ENCODE measurements at places on chromosomes 1 and 21.

GRCh38 chr1:204203206-204203767 is 7.0 kb upstream of the KISS1 start:
- no peak for DNase-seq

GRCh38 chr1:151377150-151377884 is 4.8 kb upstream of the SELENBP1 start:
- no peak for DNase-seq

GRCh38 chr1:11059155-11059967 is 457 bp downstream of the SRM start:
- DNase-seq, result no peak

- no peak for DNase-seq
Observed at GRCh38 chr1:47630346-47630745, 192.5 kb downstream of the FOXD2 start.

DNA sequence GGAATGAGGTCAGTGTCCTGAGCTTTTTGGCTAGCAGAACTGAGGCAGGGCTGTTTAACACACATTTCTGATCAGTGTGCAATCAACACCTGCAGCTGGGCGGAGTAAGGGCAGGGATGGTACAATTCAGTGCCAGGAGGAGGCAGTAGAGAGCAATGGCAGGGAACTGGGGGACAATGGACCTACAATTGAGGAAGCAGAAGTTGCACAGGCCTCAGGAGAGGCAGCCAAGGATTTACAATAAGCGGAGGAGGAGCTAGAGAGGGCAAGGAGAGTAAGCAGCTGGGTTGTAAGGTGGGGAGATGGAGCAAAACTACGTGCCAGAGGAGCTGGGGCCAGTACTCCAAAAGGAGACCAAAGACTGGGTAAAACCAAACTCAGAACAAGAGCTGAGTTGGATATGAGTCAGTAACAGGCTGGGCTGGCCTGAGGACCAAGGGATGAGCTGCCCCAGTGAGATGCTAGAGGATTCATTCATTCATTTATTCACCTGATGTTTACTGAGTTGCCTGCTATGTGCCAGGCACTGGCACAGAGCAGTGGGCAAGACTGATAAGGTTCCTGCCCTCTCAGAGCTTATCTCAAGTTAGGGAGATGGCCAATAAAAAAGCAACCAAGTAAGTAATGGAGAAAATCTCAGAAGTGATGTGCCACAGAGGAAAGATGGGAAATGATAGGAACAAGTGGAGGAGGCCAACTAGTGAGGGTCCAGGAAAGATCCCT is 10.4 kb upstream of the GALE start:
- no peak for DNase-seq

DNA sequence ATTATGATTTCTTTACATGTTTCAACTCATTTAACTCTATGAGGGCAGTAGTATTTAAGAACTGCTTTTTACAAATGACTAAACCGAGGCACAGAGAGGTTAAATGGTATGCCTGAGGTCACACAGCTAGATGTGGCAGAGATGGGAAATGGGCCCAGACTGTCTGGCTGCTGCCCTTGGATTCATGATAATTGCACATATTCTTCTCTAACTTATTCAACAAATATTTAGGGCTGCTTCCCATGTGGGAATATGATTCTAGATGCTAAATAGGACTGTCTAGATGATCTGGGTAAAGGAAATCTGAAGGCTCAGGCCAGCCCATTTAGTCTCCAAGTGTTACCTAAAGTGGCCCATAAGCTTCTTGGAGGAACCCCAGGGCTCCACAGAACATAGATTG is 26.2 kb downstream of the C8A start:
- DNase-seq, result no peak

DNA sequence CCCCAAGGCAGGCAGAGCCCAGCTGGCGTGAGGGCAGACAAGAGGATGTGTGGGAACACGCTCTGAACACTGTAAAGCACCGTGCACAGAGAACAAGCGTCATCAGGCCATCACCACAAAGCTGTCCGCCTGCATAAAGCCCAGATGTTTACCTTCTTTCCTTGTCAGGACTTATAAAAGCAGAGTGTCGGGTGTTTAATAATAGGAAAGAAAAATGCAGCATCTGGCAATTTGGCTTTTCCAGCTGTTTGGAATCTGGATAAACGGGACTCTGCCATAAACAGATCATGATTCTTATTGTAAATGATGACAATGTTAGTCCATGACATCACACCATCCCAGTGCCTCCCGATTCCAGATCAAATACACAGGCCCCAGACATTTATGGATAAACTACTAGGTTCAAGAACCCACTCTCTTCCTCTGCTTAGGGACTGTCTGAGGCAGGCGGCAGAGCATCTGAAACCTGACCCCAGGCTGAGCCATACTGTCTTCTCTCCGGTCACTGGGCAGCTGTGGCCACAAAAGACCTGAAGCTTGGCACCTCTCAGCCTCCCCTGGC is 4.2 kb downstream of the GLIS1 start:
- DNase-seq, result peak; percentile 49

- no peak for DNase-seq
Observed at GRCh38 chr1:220732621-220733020, 15.5 kb upstream of the MTARC2 start.

- DNase-seq, result no peak
Observed at GRCh38 chr1:27346991-27347624, 5.3 kb downstream of the SYTL1 start.

DNA sequence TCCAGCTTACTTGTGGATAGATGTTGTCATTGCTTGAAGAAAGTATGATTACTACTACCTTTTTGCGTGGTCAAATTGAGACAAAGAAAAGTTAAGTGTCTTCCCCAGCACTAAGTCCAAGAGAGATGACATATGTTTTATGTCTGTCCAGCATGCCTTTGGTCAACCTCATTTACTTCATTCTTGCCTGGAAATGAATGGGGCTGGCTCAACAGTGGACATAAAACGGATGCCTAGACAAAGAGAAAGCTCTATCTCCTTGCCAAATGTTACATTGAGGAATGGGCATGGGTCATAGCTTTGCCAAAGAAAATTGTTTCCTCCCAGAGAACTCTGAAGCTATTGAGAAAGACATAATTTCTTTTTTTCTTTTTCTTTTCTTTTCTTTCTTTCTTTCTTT is 82.4 kb upstream of the PLPPR4 start:
- DNase-seq, result no peak

DNA sequence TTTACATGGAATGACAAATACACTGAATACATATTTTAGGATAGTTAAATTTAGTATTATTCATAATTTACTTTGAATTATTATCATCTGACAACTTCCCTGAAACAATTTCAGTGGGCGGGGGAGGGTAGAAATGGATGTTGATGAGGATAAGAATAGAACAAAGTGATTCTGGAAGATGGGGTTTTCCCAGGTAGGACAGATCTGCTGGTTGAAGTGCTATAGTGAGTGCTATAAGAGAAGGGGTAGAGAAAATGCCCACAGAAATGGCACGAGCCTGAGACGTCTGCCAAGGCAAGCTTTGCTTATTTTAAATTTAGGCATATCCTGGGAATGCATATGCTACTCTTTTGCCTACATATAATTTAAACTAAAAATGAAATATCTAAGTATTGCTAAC is 3.2 kb downstream of the CFH start:
- DNase-seq, result no peak

DNA sequence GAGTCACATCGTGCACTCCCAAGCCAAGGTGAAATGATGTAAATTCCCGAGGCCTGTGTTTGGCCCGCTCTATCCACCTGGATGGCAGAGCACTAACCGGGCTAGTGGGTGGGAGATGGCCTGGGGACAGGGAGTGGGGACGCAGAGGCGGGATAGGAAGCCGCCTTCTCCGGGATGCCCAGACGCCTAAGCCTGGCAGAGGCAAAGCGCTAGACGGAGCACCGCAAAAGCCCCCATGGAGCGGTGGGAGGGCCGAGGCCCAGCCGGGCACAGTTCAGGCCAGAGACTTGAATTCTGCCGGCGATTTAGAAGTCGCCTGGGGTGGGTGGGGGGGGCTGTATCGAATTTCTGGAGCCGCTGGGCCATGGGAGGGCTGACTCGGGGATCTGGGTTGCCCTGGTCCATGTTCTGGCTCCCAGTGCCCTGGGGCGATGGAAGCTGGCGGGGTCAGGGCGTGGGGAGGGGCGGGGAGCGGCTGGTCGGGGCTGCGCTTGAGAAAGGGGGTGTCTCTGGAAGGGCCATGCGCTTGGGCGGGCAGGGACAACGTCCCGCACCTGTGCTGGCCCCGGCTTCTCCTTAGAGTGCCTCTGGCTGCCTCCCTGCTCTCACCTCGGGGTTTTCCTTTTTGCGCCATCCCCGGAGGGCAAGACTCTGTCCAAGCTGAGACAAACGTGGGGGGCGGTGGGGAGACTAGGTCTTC is 28.0 kb downstream of the KIAA2013 start:
- no peak for DNase-seq

- DNase-seq, result no peak
Observed at GRCh38 chr1:230270185-230270558, 156.0 kb downstream of the PGBD5 start.

- no peak for DNase-seq
Observed at GRCh38 chr1:181669246-181669645, 185.9 kb downstream of the CACNA1E start.

DNA sequence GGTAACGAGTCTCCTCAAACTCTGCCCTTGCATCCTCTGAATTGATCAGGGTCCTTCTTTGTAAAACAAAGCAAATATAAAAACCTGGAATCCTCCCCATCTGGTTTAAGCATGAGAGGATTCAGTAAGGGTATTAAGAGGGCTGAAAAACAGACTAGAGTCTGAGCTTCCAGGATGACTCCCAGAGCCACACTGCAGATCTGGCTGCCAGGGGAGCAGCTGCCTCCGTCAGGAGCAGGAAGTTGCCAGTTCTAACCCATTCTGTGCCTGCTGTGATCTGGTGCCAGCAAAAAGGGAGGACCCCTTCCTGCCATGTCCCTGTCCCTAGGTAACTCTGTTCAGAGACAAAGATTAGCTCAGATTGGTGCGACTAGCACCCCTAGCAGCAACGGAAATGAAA is 27.5 kb downstream of the SERTAD4 start:
- DNase-seq, result no peak

Measured in GM04503 (cell line).